ENCODE measurements at places on chromosomes 13 and 19.

GRCh38 chr19:51824281-51825005 lies 29.5 kb downstream of the FPR3 start:
- no peak for DNase-seq

- DNase-seq: no peak
Measured at GRCh38 chr13:78105656-78106055, 187.0 kb upstream of the EDNRB start.

DNA sequence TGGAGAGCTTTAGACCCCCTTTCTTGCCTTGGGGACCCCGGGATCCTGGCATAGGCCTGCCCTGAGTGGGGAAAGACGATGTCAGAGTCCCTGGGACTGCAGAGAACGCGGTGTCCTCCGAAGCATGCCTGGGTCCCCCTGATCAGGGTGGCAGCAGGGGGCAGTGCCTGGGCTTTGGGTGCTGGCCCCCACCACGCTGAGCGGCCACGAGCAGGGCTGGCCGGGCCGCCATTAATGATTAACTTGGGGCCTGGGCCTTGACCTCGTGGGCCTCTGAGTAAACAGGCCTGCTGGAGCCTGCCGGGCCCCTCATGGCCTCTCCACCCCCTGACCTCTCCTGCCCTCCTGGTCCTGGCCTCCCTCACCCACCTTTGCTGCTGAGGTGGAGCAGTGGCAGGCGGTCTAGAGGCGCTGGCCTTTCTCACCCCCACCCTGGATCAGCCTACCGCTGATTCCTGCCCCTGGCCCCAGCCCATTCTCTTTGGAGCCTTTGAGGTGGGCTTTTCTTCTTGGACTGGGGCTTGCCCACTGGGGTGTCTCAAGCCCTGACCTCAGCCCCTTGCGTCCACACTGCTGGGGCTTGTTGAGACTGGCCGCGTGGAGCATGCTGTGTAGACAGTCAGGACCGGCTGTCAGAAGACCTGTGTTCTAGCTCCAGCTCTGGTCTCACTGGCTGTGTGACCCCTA lies 26.3 kb downstream of the CEBPA start:
- no peak for DNase-seq

GRCh38 chr19:5711713-5712161 lies 8.2 kb downstream of the LONP1 start:
- no peak for DNase-seq
